ENCODE measurements at places on chromosomes 5 and 9.

DNA sequence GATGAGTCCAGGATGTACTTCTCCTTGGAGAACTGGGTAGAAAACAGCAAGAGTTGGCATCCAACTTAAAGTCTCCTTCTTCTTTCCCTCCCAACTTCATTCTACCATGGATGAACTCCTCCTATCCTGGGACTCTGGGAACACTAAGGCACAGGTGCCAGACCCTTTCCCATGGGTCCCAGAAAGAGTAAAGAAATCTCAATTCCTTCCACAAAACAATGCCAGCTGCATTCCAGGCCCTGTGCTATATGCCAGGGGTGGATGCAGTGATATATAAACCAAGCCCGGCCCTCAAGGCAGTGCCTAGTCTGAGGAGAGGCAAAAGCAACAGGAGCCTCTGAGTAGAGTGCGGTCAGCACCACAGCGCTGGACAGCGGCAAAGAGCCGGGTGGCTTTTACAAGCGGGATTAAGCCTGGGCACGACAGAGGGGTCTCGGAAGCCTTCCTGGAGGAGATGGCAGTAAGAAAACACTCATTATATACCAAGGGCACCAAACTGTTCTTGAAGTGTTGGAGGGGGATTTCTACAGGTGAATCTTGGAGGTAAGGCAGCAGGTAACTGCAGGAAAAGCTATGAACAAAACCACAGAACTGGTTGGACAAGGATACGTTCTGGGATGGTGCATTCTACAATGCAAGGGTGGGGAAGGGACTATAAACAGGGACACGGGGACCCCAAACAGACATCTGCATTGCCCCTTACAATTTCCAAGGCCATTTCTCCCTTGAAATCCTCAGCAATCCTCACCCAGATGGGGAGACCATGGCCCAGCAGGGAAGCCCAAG, 16.4 kb upstream of the TOR2A start:
- no peak for DNase-seq

GRCh38 chr9:79210541-79211243, 361.1 kb upstream of the TLE4 start:
- no peak for DNase-seq

GRCh38 chr9:129142138-129142935, 31.1 kb downstream of the PTPA start:
- DNase-seq, result no peak

DNA sequence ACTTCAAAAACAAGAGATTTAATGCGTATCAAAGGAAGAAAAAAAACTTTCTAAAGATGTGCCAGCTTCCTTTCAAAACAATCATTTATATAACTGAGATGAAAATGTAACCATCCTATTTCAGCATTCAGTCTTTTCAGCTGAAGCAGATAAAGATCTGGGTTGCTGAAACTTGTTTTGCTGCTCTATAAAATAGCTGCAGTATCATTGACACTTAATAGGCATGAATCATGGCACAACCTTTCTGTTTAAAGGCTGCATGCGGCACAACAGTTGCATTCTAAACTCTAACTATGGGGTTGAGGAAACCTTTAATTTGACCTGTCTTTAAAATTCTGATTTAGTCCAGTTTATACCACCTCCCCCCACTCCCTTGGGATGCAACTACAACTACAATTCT, 196.7 kb downstream of the MPDZ start:
- DNase-seq, result no peak

DNA sequence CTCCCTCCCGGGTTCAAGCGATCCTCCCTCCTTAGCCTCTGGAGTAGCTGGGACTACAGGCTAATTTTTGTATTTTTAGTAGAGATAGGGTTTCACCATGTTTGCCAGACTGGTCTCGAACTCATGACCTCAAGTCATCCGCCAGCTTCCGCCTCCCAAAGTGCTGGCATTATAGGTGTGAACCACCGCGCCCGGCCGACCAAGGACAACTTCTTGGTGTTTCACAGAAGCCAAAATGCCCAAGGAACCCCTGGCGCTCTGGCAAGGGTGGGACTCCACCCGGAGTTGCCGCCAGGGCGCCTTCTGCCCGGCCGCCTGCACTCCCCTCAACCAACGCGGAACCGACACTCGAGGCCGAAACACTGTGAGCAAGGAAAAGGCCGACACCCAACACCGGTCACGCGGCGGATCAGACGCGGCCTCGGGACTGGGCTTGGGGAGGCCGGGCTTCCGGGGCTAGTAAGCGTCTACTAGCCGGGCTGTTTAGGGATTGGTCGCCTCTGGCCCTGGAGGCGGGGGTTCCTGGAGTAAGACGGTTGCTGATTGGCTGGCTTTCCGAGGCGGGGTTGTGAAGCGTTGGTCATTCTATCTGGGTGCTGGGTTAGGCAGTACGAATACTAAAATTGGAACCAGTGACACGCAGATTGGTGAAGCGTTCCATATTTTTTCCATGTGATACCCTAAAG, 7.7 kb upstream of the CFAP157 start:
- DNase-seq, result peak; percentile 87

All from CD4-positive, alpha-beta T cell treated with Interleukin-17A for 4 hours (primary cell).